ENCODE measurements at places on chromosomes 5 and 9.

- DNase-seq, result no peak
Observed at GRCh38 chr5:68652534-68652965, 437.0 kb downstream of the PIK3R1 start.

DNA sequence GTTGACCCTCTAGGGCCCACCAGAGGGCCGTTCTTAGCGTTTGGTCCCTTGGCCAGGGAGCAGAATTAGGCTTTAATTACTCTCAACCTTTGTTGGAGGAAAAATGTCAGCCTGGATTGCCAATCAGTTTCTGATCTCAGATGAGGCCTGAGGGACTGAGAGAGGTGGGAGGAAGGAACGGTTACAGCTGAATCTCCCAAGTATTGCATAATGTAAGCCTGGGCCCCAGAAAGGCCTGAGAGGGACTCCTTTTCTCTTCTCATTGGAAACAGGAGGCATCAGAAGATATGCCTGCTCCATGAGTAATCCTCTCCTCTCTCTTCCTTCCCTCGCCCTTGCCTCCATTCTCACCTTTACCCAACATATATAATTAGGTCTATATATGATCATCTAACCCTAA, 105.7 kb downstream of the INSYN2B start:
- DNase-seq, result no peak

GRCh38 chr9:95648225-95648624, 131.5 kb upstream of the PTCH1 start:
- DNase-seq, result no peak

DNA sequence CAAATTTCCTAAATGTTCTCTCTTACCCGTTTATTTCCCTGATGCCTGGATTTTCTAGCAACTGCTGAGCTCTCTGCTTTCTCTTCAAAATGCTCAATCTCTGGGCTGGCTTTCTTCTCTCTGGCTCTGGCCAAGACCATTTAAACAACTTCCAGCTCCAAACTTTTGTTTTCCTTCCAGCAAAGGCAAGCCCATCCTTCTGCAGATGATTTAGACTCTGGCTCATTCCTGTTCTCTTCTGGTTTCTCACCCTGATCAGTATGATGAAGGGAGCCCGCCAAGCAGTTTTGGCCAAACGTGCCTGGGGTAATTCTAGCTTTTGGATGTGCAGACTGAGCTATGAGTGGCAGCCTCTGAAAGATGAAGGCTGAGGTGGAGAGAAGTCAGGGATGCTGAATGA, 78.1 kb downstream of the HSPA4 start:
- no peak for DNase-seq

- no peak for DNase-seq
Observed at GRCh38 chr9:131337131-131337848, 47.8 kb downstream of the PLPP7 start.

GRCh38 chr9:127549751-127550150, 62.3 kb upstream of the STXBP1 start:
- DNase-seq, result no peak

DNA sequence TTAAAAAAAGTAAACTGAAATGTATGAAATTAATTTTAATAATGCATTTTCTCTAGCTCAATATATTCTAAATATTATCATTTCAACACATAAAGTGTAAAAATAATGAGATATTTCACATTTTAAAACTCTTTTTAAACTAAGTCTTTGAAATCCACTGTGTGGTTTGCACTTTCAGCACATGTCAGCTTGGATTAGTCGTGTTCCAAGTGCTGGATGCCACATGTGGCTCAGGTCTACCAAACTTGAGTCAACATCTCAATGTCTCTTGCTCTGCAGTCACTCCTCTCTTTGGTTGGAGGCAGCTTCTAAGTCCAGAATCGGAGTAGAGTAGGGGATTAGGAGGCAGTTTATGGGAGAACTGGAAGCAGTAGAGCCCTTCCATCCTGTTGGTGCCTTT, 173.7 kb upstream of the ANKRD55 start:
- DNase-seq, result no peak

DNA sequence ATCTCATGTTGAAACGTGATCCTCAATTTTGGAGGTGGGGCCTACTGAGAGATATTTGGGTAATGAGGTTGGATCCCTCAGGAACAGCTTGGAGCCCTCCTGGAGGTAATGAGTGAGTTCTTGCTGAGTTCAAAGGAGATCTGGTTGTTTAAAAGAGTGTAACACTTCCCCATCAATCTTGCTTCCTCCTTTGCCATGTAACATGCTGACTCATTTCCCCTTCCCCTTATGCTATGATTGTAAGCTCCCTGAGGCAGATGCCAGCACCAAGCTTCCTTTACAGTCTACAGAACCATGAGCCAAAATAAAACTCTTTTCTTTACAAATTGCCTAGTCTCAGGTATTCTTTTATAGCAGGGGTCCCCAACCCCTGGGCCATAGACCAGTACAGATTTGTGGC, 352.3 kb downstream of the SLCO4C1 start:
- no peak for DNase-seq

GRCh38 chr9:20407013-20407412, 215.3 kb downstream of the MLLT3 start:
- DNase-seq, result no peak

DNA sequence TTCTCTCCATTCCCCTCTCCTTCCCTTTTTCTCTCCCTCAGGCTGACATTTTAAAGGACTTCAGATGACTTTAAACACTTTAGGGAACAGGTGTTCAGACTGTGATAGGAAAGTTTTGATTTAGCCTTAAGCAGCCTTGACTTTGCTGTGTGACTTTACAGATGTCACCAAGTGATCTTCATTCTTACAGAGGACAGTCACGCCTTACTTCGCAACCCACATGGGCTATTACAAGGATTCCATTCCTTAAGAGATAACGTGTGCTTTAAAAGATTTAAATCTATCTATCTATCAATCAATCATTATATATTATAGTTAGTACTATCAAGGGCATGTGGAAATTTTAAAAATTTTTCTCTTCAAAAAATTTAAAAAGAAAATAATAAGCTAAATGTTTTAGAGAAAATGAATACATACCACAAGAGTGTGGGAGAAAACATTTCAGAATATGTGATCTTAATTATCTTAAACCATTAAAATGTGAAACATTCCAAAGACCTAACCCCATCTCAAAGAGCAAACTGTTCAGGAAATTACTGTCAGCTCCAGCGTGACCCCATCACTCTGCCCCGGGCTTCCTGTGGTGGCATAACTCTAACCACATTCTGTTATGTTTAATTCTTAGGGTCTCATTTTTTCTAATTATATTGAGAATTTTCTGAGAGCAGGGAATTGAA, 530.5 kb downstream of the SEMA5A start:
- peak; percentile 34 for DNase-seq

- peak; percentile 17 for DNase-seq
Observed at GRCh38 chr5:73066466-73066865, 53.9 kb upstream of the TMEM171 start.

DNA sequence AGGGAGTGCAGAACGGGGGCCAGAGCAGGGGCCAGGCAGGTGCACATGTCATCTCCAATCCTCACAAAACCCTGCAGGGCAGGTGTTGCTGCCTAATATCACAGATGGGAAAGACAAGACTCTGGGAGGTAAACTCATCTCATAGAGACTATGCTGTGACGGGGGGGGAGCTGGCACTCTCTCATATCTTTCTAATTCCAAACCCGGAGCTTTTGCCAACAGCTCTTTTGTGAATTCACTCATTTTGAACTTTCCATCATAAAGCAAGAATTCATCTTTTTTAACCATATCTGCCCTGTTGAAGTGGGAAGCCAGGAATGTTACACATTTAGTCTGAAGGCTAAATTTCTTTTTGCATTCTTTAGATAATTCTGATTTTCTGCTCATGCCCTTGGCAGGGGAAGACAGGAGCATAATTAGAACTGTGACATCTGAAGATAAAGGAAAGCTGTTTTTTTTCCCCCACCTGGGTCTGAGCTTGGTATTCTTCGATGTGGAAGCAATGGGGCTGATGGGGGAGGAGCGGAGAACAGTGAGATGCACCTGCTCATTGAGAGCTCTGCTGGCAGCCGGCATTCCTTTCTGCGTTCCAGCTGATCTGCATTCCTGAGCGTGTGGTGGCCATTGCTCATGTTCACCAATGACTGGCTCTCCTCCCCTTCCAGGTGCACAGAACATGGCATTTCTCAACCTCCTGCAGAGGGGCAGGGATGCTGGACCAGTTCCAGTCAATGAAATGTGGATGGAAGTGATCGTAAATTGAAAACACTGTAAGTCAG, 159.2 kb downstream of the NSG2 start:
- DNase-seq, result no peak

- DNase-seq, result peak; percentile 17
Observed at GRCh38 chr5:7261049-7261448, 134.9 kb upstream of the ADCY2 start.

DNA sequence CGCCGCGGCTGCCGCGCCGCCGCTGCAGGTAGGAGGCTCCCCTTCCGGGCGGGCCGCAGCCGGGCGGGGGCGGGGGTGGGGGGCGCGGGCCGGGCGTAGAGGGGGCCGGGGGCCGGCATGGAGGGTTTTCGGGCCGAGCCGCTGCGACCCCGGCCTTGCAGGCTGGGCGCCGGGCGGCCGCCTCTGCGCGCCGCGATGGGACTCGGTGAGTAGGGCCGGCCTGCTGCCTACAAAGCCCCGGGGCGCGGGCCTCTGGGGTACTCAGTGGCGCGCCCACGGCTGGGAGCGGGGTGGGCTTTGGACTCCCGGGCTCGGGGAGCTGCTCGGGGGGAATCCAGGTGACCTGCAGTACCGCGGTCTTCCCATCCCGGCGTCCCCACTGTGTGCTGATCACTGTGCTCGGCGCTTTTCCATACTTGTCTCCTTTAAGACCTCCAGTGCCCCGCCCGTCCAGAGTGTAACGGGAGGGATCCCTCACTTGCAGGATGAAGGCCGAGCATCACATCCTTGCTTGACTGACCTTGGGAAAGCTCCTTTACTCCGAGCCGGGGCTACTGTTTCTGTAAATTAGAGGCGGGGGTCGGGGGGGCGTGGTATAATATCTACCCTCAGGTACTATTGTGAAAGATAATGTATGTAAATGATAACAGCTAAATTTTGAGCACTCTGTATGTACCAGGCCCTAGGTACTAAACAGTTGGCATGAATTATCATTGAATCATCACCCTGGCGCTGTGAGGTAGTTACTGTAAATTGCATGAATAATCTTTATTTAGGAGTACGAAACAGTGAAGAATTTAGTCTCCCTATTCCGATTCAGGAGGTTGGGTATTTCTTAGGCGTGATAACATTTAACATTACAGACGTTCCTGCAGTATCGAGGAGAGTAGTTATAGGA, 672 bp downstream of the MSANTD3 start:
- DNase-seq, result peak; percentile 65

- DNase-seq, result no peak
Observed at GRCh38 chr5:92308679-92309078, 925.6 kb upstream of the ARRDC3 start.

DNA sequence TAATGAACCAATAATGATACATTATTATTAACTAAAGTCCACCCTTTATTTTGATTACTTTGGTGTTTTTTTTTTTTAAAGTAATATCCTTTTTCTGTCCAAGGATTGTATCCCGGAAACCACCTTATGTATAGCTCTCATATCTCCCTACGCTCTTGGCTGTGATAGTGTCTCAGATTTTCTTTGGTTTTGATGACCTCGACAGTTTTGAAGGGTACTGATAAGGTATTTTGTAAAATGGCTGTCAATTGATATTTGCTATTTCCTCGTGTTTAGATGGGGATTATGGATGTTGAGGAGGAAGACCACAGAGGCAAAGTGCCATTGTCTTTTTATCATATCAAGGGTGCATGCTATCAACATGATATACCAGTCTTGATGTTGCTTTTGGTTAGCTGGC, 259.0 kb downstream of the SGCD start:
- DNase-seq, result no peak

DNA sequence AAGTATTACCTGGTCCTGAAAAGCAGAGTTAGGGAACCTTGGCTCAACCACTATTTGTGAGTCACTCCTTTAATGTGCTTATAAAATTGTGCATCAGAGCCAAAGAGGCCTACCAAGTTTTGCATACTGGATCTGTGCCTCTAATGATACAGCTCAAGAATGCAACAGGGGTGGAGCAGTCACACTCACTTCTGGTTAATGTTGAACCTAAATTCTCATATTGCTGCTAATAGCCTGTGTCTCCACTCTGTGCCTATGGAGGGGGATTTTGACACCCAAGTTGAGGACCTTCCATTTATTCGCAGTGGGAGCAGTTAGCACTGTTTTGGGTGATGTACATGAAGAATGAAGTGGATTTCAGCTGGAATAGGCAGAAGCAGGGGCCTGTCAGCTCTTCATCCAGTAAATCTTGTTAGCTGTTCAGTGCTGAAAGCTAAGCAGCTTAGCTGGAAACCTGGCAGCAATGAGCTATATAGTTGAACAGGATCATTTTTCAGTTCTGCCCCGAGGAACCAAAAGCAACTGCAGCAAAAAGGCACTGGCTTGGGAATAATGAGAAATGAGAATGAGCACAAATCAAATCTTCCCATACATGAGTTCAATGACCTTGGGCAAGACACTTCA, 9.7 kb downstream of the SH3TC2 start:
- DNase-seq, result no peak

DNA sequence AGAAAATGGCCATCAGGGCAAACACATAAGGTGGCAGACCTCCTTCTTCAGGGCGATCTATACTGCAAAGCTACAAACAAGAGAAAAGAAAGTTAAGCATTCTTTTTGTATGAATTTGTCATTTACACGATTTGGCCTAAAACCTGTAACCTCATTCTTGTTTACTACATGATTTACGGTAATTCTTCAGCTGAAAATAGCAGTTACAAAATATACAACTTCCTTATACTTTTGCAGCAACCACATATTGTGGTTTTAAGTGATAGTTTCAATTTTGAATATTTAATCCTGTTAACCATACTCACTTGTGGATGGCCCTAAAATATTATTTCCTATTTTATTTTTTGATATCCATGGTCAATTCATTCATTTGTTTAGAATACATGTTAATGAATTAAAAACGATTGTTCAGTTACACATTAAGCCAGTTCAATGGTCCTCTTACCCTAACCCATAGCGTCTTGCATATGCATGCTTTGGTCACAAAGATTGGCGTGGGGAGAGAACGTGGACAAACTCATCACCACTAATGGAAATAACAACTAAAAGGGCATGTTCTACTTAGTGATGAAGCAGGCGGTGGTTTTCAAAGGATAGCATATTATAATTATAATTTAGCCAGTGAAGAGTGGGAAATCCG, 16.6 kb downstream of the TUT7 start:
- DNase-seq, result no peak

DNA sequence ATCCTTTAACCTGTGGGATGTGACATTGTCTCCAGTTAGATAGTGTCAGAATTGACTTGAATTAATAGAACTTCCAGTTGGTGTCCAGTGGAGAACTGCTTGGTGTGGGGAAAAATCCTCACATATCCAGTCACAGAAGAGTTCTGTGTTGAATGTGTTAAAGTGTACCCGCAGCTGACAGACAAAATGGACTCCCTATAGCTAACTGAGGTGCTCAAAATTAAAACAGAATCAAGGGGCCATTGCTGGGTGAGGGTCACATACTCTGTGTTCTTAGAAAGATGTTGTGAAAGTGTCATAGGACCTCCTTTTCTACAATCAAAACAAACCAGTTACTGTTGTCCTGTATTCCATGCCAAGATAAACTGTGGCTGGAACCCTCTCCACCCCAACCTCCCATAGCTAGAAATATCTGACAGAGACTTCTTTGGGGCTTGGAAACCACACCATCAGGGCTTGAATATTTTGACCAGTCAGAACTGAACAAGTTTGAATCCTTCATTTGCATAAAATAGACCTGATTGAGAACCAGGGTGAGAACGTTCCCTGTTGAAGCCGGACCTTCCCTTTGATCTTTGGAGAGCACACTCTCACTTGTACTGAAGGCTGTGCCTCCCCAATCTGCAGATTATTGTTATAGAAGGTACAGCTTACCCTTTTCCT, 164.0 kb upstream of the ZNF608 start:
- DNase-seq, result no peak
